ENCODE measurements at places on chromosomes 1 and 21.

- DNase-seq, result no peak
Measured at GRCh38 chr1:210342986-210343780, 14.5 kb downstream of the HHAT start.

DNA sequence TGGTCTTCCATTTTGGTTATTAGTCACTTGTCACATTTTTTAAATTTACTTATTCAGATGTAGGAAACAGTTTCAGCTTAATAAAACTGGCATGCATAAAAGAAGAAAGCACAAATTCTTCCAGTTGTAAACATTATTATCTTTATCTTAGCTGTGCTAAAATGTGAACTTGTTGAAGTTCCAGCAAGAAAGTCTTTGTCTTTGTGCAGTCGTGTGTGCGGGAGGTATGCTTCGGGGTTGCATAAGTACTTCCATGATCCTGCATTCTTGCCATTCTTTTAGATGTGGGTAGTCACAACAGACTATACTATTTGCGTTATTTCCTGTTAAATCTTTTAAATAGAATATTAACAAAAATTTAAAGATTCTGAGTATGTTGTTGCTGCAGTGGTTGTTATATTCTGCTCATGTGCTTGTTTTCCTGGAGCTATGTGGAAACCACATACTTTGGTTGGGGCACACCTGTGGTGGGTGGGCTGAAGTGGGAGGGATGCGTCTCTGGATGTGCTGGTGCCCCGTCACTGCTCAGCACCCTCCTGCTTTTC is 49.9 kb downstream of the CBS start:
- no peak for DNase-seq

DNA sequence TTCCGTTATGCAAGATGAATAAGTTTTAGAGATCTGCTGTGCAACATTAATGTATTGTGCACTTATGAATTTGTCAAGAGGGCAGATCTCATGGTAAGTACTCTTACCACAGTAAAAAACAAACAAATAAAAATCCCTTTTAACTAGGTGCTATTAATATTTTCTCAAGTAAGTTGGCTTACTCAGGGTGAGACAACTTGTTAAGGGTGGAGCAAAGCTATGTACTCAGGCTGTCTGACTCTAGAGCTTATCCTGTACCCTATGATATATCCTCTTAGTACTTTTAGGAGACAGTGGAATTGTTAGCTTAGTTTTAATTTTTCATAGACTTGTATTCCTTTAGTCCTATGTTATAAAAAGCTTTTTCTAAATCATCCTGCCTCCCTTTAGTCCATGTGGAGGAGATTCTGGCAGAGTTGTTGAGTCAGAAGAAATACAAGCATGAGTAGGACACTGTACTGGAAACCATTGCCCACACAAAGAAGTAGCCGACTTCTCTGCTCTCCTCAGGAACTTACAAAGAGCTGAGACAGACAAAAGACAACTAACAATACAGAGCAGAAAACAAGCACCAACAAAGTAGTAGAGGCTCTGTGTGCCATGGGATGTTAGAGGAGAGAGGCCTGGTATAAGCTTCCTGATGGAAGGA is 49.2 kb downstream of the S1PR1 start:
- DNase-seq, result no peak

DNA sequence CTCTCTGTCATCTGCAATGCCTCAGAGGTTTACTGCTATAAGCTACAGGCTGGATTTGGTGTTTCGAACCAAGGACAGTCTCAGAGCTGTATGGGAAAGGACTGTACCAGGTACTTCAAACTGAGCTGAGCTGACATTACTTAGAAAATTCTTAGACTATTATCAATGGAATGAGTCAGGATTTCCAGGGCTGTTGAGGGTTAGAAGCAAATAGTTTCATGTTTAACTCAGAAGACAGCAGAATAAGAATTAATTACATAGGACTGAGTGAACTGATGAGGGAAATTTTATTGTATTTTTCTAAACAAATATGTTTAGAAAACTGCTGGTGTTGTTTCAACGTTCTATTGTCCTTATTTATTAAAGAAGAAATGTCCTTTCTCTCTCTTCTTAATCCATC is 74.3 kb upstream of the CAPZB start:
- DNase-seq, result no peak

DNA sequence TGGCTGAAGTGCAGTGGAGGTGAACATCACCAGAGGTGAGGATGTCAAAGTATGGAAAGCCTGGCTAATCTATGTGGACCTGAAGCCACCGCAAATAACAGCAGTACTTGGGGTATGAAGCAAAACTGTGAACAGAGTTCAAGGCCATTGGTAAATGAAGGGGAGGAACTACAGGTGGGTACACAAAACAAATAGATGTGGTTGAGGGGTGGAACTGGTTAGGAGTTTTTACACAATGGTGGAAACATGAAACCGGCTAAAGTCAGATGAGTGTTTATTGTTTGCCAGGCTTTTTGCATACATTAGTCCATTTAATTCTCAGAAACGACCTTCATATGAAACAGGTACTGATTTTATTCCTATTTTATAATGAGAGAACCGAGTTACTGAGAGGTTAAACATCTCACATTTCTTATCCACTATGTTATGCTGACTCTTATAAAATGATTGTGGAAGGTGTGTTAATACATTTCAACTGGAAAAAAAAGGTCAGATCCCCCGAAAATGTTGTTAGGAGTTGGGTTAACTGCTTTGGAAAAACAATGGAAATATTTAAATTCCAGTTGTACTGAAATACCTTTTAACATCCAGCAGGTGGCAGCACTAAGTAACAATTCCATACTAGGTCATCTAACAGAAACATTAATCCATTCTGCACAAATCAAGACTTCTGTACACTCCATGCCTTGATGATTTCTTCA is 44.3 kb upstream of the GTF2B start:
- DNase-seq, result no peak

DNA sequence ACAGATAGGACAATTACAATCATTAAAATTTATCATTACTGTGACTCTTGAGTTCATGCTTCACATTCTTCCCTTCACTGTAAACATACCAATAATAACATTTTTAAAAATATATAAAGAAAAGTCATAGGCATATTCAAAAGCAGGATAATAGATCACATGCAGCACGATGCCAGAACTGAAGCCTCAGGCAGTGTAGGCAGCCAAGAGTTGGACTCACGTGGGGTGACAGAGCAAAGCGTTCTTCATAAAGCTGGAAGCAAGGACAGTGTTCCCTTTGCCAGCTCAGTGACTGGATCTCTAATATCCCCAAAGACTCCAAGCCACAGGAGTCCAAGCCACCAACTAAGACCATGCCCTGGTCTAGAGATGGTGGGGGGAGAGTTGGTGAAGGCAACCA is 77.7 kb downstream of the ODF2L start:
- no peak for DNase-seq

DNA sequence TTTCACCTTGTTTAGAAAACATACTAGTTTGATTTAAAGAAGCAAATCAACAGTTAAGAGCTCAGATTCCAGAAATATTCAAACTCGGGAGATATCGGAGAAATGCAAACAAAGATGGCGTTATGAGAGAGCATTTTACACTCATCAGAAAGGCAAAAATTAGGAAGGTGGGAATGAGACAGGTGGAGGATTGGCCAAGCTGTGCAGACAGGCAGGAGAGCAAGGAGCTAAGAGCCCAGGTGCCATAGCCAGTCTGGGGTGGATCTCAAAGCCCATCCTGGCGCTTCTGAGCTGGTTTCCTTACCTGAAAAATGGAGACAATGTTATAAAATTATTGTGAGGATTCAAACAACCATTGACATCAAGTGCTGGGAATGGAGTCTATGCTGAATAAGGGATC is 19.6 kb upstream of the TARDBP start:
- DNase-seq, result no peak

DNA sequence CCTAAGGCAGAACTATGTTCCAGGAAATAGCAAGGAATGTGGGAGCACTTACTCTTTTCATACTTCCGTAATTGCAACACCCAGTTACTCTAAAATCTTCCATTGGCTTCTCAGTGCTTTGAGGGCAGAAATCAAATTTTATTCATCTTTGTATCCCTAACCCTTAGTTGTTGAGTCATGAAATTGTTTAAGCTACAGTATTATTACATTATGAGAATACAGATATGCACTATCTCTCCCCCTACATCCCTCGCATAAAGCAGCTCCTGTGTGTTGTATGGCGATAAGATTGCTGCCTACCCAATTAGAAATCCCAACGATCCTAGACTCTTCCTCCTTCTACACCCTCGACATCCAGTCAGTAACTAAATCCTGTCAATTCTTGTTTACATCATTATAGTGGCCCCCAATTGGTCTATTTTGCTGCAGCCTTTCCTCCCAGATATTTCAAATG is 2.6 kb downstream of the AIDA start:
- DNase-seq, result no peak

GRCh38 chr1:21689661-21690372 is 20.7 kb upstream of the RAP1GAP start:
- no peak for DNase-seq

DNA sequence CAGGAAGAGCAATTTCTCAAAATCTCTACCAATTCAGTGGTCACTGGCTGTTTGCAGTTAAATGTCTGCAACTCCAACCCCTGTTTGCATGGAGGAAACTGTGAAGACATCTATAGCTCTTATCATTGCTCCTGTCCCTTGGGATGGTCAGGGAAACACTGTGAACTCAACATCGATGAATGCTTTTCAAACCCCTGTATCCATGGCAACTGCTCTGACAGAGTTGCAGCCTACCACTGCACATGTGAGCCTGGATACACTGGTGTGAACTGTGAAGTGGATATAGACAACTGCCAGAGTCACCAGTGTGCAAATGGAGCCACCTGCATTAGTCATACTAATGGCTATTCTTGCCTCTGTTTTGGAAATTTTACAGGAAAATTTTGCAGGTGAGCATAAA is 167.2 kb downstream of the CRB1 start:
- no peak for DNase-seq

- no peak for DNase-seq
Measured at GRCh38 chr1:21761052-21761451, 21.9 kb downstream of the USP48 start.

DNA sequence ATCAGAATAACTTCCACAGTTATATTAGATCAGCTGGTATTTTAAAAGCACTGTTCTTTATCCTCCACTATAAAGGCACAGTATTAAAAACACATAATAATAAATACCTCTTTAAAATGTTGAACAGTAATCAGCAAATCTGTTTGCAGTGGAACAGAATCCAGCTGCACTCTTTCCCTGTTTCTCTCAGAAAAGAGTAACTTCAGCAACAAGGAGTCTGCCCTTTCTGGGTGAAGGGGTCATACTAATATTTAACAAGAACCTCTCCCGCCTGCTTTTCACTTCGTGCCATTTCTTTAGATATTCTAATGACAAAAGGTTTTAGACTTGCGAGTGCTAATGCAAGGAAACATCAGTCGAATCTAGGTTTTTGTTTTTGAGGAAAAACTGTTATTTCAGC is 194.2 kb upstream of the FMN2 start:
- DNase-seq, result no peak

GRCh38 chr1:206081856-206082255 is 28.9 kb downstream of the RHEX start:
- DNase-seq, result no peak

DNA sequence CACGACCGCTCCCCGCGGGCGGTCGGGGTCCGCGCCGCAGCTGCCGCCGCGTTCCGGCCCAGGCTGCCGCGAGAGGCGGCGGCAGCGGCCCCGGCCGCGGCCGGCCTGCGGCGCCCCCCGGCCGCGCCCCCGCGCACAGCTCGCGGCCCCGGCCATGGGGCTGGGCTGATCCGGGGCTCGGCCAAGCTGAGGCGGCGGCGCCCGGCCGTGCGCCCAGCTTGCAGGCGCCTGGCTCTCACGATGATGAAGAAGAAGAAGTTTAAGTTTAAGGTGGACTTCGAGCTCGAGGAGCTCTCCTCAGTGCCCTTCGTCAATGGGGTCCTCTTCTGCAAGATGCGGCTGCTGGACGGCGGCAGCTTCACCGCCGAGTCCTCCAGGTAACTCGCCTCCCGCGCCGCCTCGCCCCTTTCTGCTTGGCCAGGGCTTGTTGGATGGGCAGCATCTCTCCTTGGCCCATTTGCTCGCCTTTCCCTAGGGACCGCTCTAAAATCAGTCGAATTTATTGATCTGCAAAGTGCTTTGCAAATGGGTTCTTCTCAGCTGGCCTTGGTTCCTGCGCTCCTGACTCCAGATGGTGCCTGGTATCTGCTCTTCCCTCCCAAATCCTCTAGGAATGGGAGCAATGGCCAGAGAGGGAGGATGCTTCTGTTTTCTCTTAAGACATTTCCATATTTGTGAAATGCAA is 431 bp downstream of the EEIG2 start:
- peak; percentile 68 for DNase-seq

GRCh38 chr1:31669786-31670592 is 25.3 kb upstream of the PEF1 start:
- peak; percentile 91 for DNase-seq

DNA sequence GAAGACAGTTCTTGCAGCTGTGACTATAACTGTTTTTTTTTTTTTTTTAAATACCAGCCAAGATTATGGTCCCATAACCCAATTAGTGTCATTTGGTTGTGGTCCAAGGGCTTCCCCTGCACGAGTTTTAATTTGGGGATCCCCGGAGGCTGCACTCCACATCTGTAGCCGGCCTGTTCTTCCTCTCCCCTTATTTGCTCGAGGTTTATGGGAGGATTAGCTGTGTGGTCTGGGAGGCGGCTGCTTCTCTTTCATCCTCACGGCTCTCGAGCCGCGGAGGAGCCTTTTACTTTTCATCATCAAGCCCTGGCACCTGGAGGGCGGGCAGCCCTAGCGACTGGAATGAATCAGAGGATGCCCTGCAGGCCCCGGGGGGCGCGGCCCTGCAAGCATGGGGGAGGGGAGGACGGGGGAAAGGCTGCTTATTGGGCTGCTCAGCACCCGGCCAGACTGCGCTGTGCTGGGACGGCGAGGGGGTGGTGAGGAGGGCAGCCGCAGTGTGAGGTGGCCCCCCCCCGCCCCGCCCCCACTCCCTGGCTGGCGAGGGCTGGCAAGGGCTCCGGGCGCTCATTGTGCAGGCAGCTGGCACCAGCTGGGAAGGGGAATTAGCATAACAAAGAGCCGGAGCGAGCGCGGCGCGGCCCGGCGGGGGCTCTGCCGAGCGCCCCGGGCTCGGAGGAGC is 18.5 kb downstream of the SERTAD4 start:
- DNase-seq, result peak; percentile 68

DNA sequence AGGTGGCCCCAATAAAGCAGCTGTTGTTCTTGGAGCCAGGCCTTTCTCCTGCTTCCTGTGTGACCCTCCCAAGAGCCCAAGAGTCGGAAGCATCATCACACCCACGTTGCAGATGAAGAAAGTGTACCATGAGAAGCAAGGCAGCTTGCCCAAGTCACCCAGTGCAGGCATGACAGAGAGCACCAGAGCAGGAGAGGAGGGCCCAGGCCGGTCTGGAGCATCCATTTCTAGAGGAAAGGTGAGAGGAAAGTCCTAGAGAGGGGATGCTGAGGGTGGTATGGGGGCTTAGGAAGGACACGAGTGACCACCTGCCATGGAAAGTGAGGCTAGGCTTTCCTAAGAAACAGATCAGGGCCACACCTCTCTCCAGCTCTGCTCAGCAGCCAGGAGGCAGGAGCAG is 47.0 kb downstream of the C1orf198 start:
- no peak for DNase-seq

- DNase-seq, result peak; percentile 30
Measured at GRCh38 chr1:39632682-39633417, 6.6 kb downstream of the HEYL start.
